NCI-H82 (cell line): ENCODE measurements at places on chromosomes 7 and 10.
A peak's percentile ranks its signal among the peaks of the same experiment; 100 is the strongest.

GRCh38 chr7:46989247-46989646, 592.7 kb downstream of the TNS3 start:
- no peak for DNase-seq

- no peak for DNase-seq
Observed at GRCh38 chr10:112983444-112984056, 33.5 kb downstream of the TCF7L2 start.

- no peak for DNase-seq
Observed at GRCh38 chr10:43218206-43218950, 48.5 kb downstream of the RASGEF1A start.

GRCh38 chr7:133313575-133313974, 60.7 kb downstream of the EXOC4 start:
- DNase-seq = no peak

GRCh38 chr10:80344912-80345311, 11.6 kb downstream of the DYDC1 start:
- no peak for DNase-seq

DNA sequence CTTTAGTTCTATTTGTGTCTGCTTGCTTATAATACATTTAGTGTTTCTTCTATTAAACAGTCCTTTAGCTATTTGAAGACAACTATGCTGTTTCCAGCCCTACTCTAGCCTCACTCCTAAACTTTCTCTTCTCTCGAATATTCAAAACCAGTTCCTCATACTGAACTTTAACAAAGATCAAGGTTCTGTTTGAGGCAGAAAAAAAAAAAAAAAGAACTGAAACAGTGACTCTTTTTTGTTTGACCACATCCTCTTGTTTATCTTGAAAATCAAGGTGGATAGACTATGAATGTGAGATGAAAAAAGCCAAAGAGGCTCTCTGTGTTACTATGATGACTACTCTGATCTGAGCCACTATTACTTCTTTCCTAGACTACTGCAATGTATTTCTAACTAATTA, 154.3 kb downstream of the ZNF365 start:
- DNase-seq = no peak

DNA sequence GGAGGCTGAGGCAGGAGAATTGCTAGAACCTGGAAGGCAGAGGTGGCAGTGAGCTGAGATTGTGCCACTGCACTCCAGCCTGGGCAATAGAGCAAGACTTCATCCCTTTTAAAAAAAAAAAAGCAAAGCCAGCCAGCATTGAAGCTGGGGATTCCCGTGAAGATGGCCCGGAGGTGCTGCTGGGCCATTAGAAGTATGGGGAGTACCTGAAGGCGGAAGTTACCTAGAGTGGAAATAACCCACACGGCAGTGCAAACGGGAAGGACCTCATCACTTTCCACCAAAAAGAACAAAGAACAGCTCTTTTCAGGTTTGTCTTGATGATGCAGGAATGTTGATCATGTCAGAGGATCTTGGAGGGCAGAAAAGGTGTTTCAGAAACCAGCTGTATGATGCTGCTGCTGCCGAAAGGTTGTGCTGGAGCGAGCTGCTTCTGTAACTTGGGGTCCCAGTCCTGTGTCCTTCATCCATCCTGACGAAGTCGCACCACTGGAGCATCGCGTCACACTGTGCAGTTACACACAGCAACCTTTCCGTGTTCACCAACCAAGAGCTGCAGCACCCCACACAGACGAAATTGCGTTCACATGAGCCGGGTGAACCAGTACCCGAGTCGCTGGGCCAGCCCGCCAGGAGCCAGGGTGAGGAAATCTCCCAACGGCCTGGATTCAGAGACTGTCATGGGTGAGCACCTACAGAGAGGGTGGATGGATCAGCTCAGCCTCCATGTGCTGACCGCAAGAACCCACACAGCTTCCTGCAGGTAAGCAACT, 8.2 kb downstream of the ZFAND2A start:
- no peak for DNase-seq

GRCh38 chr7:81410471-81411117, 359.3 kb downstream of the HGF start:
- DNase-seq = no peak

DNA sequence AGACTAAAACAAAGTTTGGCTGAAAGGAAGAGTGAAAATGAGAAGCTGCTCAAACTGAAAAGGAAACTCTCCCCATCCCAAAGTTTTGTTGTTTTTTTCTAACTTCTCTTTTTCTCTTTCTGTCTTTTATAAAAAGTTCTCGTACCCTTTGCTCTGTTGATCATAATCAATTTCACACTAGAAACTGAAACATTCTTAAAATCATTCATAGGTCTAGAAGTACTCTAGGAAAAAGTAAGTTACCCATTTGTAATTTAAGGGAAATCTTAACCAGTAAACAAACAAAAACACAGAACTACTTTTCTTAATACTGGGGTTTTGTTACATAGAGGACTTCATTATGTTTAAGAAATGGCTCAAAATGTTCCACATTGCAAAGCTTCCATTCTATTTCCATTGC, 339.8 kb downstream of the SEMA3D start:
- DNase-seq = no peak

GRCh38 chr10:25725917-25726716, 207.9 kb upstream of the MYO3A start:
- peak; percentile 75 for DNase-seq

DNA sequence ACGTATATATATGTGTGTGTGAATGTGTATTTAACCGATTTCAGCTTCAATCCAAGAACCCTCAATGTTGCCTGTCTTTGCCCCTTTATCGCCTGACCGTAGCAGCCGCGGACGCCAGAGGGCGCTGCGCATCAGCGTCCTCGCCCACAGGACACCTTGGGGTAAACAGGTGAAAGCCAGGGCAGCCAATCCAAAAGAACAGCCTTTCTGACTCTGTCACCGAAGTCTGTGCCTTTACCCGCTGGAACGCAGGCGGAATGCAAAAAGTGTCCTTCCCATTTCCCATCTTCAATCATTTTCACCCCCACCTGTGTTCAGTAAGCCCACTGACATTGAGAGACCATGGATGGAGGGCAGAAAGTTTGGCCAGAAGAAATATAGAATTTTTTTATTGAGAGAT, 3.6 kb downstream of the NXPH1 start:
- peak; percentile 43 for DNase-seq

- DNase-seq = no peak
Observed at GRCh38 chr10:43048301-43049051, 28.4 kb upstream of the RET start.

DNA sequence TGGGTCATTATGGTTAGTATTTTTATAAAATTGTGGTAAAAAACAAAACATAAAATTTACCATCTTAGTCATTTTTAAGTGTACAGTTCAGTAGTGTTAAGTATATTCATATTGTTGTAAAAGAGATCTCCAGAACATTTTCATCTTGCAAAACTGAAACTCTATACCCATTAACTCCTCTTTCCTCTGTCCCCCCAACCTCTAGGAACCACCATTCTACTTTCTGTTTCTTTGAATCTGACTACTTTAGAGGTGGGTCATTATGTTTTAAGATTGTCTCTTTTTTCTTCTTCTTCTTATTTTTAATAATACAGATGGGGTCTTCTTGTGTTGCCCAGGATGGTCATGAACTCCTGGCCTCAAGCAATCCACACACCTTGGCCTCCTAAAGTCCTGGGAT, 84.1 kb downstream of the DOCK4 start:
- DNase-seq = no peak

DNA sequence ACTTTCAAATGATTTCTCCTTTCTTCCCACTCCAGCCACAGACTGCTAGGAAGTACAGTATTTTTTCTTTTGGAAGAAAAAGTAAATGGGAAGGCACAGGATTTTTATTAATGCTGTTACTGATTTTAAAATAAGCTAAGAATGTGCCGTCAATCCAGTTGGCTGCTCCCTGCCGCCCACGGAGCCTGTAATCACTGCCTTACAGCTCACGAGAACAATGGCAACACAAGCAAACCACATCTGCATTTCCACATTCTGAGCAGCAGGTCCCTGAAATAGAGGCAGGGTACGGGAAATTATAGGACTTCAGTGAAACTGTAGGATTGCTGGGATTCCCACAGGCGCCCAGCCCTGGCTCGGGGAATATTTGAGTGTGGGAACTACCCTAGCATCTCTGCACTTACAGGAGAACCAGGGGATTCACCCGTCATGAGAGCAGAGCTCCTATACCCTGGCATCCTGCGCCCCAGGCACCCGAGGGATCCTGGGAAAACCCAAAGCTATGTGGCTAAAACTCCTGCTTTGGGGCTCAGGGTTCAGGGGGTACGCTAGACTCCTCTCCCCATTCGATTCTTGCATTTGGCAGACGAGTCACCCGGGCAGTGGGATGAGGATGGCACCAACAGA, 72.9 kb upstream of the TNS3 start:
- DNase-seq = no peak

DNA sequence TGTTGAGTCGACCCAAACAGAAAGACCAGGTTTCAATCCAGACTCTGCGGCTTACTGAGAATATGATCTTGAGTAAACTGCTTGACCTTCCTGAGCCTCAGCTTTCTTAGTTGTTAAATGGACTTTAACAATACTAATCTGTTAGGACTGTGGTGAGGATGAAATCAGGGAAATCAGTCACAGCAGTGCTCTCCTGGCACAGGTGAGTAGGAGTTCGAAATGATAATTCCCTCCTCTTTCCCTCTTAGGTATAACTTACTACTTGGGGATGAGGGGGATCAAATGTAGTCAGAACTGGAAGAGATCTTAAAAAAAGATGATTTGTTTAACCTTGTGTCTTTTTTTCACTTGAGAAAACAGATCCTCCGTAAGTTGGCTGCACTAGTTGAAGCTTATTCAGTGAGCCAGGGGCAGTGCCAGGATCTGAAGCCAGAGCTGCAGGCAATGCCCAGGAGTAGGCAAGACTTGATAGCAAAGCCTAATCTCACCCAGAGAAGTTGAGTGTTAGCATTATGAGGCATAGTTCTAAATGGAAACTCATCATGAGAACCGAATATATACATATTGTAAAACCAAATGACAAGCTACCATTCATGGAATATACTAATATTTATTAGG, 1.8 kb upstream of the MAGI2 start:
- no peak for DNase-seq

- no peak for DNase-seq
Observed at GRCh38 chr10:271201-271600, 135.9 kb downstream of the ZMYND11 start.

DNA sequence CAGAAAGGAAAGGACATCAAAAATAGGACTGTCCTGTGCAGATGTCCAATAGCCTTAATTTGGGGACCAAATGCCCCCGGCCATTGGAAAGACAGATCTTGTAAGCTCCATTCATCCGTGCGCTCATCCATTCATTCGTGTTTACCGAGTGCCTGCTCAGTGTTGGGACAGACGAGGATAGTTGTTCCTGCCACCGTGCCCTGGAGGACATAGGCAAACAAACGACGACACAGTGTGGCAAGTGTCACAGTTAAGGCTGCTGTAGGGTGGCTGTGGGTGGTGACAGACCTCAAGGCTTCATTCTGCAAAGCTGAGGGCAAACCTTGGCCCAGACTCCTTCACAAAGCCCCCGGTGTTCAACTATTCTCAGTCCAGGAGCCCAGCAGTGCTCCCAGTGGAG, 27.6 kb downstream of the MKI67 start:
- no peak for DNase-seq

DNA sequence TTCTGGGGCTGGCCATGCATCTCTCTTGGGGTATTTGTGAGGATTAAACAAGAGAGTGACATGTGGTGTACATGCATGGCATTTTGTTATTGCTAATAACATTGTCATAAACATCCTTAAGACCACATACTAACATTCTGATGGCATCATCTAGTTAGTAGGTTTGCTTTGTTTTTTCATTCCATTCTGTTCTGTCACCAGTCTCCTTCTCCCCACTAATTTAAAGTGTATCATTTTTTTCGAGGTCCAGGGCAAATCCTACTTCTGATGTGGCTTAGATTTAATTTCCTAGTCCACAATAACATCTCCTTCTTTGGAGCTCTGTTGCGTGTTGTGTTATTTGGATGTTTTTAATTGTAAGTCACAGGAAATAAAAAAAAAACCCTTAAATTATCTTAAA, 248.1 kb downstream of the LRMDA start:
- no peak for DNase-seq

DNA sequence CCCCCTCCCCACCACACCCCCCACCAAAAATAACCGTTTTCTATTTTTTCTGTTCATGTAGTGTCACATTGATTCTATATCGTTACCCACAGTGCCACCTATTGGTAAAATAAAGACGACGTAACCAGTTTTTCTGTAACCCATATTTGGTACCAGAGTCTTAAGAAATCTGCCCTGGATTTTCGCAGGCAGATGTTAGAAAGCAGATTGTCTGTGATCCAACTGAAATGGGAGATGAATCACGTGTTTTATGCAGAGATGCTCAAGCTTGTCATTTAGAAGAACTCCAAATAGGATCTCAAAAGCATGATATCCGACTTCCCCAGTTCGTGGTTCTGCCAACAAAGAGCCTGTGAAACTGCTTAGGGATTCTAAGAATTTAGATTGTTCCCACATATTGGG, 261.1 kb upstream of the CSTF2T start:
- DNase-seq = peak; percentile 73

DNA sequence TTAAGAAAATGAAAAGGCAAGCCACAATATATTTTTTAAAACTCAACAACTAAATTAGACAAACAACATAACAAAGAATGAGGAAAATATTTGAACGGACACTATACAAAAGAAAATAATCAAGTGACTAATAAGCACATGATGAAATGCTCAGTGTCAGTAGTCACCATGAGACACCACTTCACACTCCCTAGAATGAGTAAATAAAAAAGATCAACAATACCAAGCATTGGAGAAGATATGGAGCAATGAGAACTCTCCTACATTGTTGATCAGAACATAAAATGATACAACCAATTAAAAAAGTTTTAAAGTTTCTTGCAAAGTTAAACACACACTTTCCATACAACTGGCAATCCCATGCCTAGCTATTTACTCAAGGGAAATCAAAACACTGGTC, 222.2 kb downstream of the C7orf25 start:
- DNase-seq = no peak

GRCh38 chr7:142275028-142275427, 17.2 kb upstream of the PRSS58 start:
- DNase-seq = no peak

GRCh38 chr10:83539528-83540308, 599.6 kb upstream of the GHITM start:
- peak; percentile 37 for DNase-seq

DNA sequence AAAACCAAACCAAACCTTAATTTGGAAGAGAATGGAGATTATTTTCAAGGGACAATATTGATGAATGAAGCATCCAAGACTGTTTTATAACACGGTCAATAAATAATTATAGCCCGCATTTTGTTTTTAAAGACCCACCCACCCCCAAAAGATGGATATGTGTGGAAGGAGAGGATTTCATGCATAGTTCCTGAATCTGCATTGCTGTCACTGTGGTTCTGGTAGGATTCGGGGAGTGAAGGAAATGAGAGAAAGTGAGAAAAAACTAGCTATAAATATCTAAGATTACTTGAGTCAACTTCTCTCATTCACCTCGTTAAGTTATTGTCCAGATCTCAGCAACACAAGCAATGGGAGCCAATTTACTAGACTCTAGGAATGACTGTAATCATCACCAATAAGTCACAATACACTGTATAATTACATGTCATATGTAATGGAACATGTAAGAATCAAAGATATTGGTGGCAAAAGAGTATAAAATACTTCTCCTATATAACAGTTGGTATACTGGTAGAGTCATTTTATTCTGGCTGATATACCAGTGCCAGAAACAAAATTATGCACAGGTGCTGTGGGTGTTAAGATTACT, 30.2 kb downstream of the NAMPT start:
- no peak for DNase-seq

- no peak for DNase-seq
Observed at GRCh38 chr7:107007007-107007891, 37.3 kb upstream of the PRKAR2B start.
